Upper lobe of right lung (tissue), 1 donor: ENCODE measurements at places on chromosomes 4 and X. TPM values are rescaled to one million over a fixed set of nuclear protein-coding genes. Genes with fewer than 3 reads are reported as not detected.

DNA sequence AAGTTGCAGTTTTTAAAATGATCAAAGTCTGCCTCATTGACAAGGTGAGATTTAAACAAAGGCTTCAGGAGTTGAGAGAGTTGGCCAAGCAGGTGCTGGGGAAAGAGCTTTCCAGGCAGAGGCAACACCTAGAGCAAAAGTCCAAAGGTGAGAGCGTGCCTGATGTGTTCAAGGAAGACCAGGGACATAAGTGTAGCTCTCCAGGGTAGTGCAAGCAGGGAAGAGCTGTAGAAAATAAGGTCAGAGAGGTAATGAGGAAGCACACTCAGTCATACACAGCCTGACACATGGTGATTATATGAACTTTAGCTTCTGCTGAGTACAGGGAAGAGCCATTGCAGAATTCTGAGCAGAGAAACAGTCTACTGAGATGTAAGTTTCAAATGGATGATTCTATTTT is 265.0 kb upstream of the NWD2 start:
- DNase-seq, result no peak
- no peaks in the 10 kb centered on the region for H3K27me3 ChIP-seq
- no peaks in the 10 kb centered on the region for H3K36me3 ChIP-seq
- no peak overlapping the region for H3K27ac ChIP-seq
- no peaks in the 10 kb centered on the region for H3K4me1 ChIP-seq
- H3K4me3 ChIP-seq, result no peak overlapping the region

GRCh38 chr4:145098675-145099037 is 545 bp downstream of the ABCE1 start:
- no peaks in the 10 kb centered on the region for H3K27me3 ChIP-seq
- H3K4me1 ChIP-seq, result peaks cover 38% of the 10 kb centered on the region
- peak overlapping the region; percentile 96 for H3K27ac ChIP-seq

The CTAG2 gene
- total RNA-seq, result not detected

DNA sequence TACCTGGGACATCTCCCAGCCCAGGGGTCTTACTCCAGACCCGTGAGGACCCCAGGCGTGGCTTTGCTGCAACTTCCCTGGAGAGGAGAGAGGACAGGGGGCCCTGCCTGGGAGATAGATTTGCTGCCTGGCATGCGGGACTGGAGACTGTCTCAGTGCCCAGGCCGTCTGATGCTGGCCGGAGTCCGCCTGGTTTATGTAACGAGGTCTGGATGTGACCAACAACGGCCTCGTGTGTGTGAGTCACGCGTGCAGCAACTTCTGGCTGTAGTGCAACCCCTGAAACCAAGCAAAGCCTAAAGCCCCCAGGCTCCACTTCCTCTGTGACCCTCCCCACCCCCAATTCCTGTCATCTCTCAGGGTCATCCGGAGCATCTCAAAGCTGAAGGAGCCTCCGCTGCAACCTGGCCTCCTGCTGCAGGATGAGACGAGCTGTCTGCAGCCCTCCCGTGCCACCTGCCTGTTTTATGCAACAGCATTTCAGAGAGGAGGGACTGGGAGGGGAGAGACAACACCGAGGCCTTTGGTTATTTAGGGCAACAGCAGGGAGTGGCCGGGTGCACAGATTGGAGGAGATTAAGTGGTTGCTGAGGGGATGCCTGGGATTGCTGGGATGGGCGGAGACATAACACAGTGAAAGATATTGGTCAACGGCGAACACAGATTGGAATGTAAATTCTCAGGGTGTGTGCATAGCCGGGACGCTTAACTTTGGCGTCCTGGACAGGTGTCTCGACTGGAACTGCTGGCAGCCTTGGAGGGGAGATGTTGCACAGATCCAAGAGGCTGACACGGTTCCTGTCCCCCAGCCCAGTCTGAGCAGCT is 16.0 kb downstream of the XG start:
- H3K36me3 ChIP-seq, result no peaks in the 10 kb centered on the region
- no peak overlapping the region for H3K4me3 ChIP-seq
- peak; percentile 72 for DNase-seq
- H3K4me1 ChIP-seq, result no peaks in the 10 kb centered on the region
- peak overlapping the region; percentile 30 for H3K27ac ChIP-seq
